ENCODE measurements at places on chromosomes 5 and 9. TPM values are rescaled to one million over a fixed set of nuclear protein-coding genes. Genes with fewer than 3 reads are reported as not detected.

GRCh38 chr9:5419987-5420386 is 17.7 kb downstream of the PLGRKT start:
- no peak for DNase-seq

ADGRD2 gene
- polyA plus RNA-seq = not detected

DNA sequence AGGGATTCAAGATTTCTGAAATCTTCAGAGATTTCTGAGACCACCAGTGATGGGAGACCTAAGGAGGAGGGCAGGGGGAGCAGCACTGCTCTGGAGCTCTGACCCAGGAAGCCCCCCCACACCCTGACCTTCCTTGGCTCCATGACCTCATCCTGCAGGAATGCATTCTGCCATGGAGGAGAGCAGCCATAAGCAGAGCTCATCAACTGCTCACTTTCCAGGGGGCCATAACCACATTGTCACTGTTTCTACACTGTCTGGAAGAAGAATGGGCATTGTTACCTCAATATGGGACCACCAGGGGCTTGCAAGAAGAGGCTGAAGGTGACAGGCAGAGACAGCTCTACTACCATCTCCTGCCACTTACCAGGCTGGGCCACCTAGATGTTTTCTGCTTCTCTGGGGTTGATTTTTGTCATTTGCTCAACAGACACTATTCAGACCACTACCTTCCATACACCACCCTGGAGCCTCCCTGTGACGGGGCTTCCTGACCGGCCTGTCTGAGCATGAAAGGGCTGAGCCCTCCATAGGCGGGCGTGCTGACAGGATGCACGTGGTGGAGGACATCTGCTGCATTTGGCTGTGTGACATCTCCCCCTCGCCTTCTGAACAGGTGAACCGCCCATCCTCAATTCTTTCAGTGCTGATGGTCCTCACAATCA is 2.3 kb upstream of the TSC1 start:
- DNase-seq = peak; percentile 28

DNA sequence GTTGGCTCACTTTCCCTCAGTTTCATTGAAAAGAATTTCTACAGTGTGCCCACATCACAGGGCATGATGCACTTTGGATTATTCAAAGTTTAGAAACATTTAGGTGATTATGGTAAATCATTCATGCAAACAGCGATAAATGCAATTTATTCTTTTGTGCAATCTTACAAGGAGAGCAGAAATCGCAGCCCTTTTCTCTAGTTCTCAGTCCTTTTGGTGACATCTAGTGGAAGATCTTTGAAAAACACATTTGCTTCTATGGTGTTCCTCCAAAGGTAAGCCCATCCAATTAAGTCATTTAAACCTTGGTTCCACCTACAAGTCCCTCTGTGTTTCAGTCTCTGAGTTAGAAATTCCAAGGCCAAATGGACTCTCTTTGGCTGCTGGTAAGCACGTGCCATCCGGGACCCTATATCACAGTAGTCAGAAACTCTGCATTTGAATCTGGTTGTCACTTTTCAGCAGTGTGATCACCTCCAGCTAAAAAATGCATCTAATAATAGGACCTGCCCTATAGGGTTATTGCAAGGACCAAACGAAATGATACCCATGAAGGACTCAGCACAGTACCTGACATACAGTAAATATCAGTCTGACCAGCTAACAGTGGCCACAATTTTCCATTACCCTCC is 66.4 kb downstream of the MACROH2A1 start:
- peak; percentile 67 for DNase-seq

All from small intestine (tissue), 16 donors.